ENCODE measurements at places on chromosomes 3 and 15.
A peak's percentile ranks its signal among the peaks of the same experiment; 100 is the strongest.

DNA sequence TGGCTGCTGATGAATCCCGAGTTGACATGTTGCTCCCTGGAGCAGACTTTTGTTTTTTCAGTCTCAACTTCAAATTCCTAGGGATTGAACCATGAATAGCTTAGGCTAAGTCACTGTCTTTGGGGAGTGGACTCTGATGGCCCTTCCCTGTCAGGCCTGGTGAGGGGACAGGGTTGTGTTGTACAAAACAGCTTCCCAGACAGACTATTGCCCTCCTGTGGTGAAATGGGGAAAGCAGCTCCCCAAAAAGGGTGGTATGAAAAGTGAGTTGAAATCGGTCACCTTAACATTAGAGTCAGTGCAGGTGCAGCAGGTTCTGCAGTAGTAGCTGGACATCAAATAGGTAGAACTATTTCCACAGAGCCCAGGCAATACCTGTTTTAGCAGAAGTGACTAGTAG lies 775.6 kb downstream of the ROBO2 start:
- DNase-seq, result no peak

DNA sequence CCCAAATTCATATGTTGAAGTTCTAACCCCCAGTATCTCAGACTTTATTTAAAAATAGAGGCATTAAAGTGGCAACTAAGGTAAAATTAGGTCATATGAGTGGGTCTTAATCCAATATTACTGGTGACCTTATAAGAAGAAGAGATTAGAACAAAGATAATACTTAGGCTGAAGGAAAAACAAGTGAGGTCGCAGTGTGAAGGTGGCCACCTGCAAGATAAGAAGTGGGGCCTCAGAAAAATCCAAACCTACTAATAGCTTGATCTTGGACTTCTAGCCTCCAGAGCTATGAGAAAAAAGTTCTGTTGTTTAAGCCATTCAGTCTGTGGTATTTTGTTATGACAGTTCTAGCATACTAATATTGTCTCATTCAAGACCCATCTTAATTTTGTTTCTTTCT lies 159.9 kb upstream of the PEX5L start:
- no peak for DNase-seq

DNA sequence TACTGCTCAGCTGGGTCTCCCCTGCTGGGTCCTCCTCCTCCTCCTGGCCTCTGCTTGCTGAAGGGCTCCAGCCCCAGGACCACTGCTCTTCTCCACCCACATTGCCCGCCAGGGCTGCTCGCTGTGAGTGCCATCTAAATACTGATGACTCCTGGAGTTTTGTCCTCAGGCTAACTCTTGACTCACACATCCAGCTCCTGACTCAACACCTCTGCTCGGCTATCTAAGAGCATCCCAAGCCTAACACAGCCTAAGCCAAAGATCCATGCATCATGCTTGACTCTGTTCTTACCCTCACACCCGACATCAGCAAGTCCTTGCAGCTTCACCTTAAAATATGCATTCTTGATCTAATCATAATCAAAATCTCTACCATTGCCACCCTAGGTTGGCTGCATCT lies 260.2 kb downstream of the KLF13 start:
- no peak for DNase-seq

DNA sequence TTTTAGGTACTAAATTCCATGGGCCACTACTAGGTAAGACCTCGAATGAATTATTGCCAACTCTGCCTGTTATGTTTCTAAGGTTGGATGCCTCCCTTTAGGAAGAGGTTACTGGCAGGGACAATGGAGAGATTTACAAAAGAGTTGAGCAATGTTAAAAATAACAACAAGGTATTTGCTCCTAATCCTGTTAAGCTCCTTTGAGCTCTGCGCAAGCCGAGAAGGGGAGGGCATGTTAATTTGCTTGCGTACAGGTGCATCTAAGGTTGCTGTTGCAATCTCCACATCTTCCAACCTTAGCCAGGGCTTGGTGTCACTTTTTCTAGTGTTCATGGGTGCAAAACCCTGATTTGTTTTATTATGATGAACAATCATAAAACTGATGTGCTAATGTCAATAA lies 161.5 kb upstream of the TPM1 start:
- DNase-seq, result peak; percentile 41

DNA sequence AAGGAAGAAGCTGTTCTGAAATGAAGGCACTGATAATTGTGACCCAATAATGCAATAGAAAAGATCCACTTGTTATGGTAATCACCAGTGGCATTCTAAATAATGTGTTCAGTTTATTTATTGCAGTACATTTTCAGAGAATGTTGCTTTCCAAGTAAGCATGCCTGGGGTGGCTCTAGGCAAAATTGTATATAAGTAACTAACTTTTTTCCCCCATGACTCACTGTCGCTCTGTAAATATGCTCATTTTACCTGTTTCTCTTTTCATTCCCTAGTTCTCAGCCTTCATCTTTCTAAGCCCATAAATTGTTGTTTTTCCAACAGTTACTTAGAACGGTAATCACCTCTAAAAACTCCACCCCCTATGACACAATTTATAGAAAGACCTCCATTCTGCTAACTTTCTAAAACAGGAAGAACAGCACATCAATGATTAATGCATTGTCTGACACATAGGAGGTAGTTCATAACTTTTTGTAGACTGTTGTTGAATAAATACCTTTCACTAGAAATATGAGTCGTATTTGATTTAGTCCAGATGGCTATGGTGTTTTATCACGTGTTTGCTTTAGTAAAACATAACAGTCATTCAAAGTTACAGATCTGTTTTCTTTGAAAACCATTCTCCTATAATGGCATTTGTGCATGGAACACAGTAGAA lies 143.1 kb downstream of the LSAMP start:
- DNase-seq, result peak; percentile 1
